ENCODE measurements at places on chromosomes 12 and 14.

DNA sequence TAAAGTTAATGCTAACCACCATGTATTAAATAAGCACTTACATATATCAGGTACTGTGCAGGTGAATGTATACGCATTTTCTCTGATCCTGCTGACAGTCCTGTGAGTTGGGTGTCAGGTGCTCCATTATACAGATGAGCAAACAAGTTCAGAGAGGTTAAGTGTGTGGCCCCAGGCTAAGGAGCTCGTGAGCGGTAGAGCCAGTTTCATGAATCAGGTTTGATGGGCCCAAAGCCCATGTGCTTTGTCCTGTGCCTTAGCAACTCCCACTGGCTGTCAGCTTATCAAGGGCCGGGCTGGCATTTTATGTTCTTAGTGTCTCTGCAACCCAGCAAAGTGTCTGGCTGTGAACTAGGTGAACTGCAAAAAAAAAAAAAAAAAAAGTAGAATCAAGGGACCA is 701.2 kb upstream of the TBX3 start:
- no peak for DNase-seq

DNA sequence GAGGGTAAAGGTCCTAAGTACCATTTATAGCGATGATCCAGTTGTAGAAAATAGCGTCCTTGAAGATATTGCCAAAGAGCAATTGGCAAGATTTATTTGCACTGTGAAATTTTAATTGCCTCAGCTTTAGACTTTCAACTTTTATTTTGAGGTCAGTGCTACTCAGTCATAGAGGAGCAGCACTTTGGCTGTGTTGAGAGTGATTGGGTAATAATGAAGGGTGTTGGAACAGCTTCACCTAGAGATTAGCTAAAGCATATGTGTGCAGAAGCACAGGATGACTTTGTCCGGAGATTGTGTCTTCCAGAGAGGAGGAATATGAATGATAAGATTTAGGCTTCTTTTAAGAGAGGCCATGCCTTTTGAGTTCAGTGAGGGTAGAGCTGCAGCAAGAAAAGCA is 164.8 kb downstream of the NPAS3 start:
- no peak for DNase-seq

GRCh38 chr12:102169922-102170621 is 27.6 kb downstream of the PMCH start:
- DNase-seq, result no peak

GRCh38 chr12:114743799-114744198 is 59.8 kb upstream of the TBX3 start:
- no peak for DNase-seq

DNA sequence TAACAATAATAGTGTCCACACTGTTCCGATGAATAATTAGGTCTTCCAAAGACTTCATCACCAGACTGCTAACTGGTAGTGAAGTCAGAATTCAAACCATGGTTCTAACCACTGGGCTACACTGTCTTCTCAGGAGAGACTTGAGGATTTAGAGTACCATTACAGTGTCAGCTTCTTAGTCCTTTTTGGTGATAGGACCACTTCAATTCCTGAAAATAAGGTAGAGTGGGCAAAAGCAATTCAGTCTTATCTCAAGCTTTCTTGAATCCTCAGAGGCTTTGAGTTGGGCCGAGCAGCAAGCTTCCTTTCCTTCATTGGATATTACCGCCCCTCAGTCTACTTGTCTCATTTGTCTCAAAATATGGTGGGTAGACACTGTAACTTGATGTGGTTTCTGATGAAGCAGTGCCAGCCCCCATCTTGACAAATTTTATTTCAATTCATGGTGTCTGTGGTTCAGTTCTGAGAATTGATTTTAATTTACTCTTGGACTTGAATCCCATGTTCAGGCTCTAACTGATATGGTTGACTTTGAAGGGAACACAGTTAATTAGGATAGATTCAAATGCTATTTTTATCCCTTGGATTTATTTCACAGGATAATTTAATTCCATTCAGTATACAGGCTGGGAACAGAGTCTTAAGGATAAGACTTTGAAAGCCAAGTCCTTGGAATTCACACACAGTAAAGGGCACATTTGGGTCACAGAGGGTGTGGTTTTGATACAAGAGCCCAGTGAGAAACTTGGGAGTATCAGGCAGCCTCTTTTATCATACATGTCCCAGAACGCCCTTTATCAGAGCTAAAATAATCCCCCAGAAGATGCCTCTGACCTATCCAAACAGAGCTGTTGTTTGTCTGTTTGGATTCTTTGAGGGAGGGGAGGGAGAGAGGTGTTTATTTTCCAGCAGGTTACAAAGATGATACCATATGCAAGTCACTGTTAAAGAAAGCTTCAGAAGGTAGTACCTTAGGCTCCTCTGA is 167.3 kb downstream of the PRKCH start:
- no peak for DNase-seq

- no peak for DNase-seq
Observed at GRCh38 chr12:132568826-132569480, 41.4 kb downstream of the LRCOL1 start.

DNA sequence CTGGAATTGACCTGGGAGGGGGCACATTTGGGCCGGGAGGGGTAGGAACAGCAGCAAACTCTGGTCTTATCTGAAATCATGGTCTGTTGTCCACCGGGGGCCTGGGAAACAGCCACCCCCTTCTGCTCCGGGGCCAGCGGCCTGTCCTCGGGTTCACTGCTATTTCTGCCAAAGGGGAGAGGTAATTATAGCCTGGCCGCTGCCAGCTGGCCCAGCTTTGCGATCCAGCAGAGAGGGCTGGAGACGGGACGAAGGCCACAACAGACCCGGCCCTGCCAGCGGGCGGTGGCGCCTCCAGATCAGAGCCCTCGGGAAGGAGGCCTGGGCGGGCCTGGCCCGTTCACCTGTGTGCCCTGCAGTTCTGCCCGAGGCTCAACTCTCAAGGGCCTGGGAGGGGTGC is at the start of gene C14orf180:
Gene C14orf180, plus strand, starts transcription at position 258 of the 400 bp plus-strand sequence. CDS start 6,667 bp downstream, outside the sequence.
- DNase-seq, result no peak

DNA sequence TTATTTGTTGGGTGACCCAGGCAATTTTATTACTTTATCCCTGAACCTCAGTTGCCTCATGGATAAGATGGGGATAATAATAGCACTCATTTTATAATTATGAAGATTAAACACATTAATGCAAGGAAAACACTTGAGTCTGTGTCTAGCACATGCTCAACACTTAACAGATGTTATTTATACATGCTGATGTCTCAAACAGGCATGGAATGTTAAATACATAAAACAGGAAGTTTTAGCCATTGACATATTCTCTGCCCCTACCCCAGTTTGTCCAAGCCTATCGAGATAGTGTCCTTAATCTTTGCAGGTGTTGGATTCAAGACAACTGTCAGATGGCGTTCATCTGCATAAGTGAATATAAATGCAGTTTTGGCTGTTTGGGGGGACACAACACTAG is 109.8 kb downstream of the SCAF11 start:
- no peak for DNase-seq

GRCh38 chr14:35304812-35305462 is 12.8 kb downstream of the PSMA6 start:
- DNase-seq, result no peak

DNA sequence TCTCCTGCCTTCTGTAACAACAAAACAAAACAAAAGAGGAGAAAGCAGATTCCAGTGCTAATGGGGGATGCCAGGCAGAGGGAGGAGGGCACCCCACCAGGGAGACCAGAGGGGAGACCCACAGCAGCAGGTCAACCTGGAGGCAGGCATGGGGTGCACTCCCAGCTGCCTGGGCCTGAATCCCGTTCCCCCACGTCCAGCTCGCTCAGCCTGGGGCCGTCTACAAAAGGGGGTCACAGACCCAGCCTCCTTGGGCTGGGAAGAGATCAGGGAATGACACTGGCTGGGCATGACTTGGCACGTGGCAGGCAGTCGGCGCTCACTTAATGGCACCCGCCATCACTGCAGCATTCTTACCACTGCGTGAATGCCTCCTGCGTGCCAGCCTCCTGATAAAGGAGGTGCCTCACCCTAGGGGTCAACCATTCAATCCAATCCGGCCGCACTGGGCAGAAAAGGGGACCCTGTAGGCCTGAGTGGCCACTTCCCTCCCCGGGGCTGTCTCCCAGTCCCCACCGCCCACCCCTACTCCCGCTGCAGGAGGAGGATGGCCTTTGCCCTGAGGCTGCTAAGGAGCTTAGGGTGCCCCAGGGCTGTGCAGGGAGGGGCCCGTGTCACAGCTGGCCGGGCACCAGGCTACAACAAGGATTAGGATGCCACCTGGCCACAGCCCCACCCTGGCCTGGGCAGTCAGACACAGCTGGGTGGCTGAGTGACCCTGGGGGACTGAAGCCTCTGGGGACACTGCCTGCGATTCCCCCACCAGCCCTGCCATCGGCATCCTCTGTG is 87.5 kb downstream of the NCOR2 start:
- DNase-seq, result no peak

DNA sequence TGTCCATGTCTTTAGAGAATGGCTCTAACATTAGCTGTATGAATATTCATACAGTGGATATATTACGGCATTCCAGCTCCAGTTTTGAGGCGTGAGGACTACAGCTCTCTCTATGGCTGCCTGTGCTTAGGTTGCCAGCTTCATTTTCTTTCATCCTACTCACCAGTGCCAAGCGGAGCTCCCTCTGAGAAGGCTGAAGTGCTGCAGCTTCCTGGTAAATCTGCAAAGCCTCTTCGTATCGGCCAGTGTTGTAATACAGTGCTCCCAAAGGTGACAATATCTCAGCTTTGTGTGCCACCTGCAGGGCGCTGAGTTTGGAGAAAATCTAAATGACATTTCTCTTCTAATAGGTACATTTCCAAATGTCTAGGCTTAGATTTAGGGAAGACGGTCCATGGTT is 19.8 kb upstream of the OVCH1 start:
- DNase-seq, result no peak

GRCh38 chr14:61368781-61369453 is 47.5 kb downstream of the PRKCH start:
- DNase-seq, result no peak

GRCh38 chr12:33763331-33763730 is 259.0 kb upstream of the ALG10 start:
- DNase-seq, result no peak

DNA sequence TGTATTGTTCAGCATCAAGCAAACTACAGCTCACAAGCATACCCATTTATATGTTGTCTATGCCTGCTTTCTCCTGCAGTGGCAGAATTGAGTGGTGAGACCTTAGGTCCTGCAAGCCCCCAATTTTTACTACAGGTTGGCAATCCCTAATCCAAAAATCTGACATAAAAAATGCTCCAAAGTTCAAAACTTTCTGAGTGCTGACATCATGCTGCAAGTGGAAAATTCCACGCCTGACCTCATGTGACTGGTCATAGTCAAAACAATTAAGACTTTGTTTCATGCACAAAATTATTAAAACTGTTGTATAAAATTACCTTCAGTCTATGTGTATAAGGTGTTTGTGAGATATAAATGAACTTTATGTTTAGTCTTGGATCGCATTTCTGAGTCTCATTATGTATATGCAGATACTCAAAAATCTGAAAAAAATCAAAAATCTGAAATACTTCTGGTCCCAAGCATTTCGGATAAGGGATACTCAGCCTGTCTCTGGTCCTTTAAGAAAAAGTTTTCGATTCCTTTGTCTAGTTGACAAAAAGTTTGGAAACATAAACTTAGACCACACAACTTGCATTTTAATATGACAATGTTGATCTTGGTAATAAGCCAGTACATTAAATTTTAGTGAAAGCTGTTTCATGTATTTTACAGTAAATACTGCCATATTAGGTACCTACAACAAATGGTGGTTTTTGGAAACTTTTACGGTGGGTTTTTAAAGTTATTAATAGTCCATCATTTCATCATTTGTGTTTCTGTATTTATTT is 81.5 kb downstream of the AEBP2 start:
- DNase-seq, result no peak

- DNase-seq, result no peak
Observed at GRCh38 chr12:132593521-132593920, 16.9 kb downstream of the LRCOL1 start.

DNA sequence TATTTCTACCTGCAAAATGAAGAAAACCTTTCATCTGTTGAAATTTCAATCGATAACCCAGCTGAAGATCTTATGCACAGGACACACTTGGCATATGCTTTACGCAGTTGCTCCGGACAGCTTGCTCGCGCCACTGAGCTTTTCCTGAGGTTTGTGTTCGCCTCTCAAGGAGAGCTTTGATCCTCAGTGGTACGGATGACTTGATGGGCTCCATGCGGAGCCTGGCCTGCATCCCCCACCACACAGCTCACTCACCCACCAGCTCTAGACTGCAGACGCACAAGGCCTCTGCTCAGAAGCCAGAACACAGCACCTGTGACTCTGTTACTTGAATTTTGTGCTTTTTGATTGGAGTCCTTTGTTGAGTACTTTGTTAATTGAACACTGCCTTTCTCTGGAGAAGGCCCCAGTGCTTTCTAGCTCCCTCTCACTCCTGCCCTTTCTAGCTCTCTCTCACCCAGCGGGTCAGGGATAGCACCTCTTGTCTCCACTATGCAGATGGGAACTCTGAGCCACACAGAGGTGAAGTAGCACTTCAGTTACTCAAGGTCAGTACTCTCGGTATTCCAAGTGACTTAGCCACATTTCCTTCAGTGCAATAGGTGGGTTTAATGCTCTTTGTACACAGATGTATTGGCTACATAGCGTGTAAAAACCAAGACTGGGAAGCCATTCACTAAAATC is 52.1 kb downstream of the TBC1D30 start:
- no peak for DNase-seq

GRCh38 chr14:74490486-74490885 is 2.6 kb downstream of the NPC2 start:
- DNase-seq, result no peak

DNA sequence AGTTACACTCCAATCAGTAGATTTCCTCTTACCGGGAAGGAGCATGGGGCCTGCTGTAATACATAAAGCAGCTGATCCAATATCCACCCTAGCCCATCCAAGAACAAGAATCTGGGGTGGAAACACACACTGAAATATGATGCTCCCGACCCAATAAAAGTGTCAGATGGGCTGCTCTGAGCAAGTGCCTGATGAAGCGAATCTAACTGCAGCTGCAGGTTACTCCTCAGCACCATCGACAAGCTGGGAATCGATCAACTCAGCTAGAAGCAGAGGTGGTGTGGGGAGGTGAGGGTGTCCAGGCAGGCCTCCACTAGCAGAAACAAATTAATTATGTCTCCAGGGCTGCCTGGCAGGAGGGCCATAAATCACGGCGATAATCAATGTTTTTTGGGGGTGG is 64.0 kb upstream of the WSCD2 start:
- DNase-seq, result no peak

GRCh38 chr12:119480551-119480950 is 113.0 kb upstream of the TMEM233 start:
- DNase-seq, result no peak

DNA sequence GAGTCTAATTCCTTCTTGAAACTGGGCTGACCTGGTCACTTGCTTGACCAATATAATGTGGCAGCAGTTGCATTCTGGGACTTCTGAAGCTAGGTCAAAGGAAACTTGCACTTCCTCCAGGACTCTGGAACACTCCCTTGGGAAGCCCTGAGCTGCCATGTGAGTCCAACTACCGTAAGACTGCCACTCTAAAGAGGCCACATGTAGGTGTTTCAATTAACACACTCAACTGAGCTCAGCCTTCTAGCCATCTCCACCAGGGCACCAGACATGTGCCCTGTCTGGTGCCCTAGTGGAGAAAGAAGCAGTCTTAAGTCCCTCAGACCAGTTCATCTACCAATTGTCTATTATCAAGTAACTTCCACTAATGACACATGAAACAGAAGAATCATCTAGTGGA is 6.1 kb upstream of the TEP1 start:
- no peak for DNase-seq

All from activated CD8-positive, alpha-beta memory T cell treated with anti-CD3 and anti-CD28 coated beads, Interleukin-2, amount 50 U/mL, for 48 hours (primary cell).